ENCODE measurements at places on chromosomes 1 and 21.

GRCh38 chr1:244802556-244803239 lies 32.8 kb upstream of the COX20 start:
- no peak for DNase-seq

DNA sequence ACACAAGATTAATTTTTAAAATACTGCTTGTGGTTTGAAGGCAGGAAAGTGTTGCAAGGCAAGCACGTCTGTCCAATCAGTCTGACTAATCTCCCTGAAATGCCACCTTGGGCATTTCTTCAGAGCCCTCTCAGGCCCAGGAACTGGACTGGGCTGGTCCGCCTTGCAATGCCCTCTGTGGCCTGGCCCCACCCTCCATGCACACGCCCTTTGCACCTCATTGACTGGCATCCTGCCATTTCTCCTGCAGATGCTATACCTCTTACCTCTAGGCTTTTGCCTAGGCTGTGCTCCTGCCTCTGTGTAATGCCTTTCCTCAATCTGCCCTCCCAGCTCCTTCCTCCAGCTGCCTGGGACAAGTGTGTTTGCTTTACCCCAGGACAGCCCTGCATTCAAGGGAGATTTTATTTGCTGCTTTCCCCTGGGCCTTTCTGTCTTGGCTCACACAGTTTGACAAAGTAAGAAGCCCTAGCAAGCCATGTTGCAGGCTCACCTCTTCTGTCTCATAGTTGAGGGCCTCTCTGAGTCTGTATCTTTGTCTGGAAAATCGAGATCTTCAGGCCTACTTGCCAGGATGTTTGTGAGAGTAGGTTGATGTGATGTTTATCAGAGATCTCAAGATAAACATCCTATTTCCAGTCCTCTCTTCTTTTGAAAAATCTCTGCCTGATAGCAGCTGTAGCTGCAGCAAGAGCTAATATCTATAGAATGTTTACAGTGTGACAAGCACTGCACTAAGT lies 149.2 kb upstream of the JUN start:
- DNase-seq: peak; percentile 26

GRCh38 chr1:6535214-6535613 lies 19.1 kb downstream of the NOL9 start:
- DNase-seq: no peak

GRCh38 chr1:54111624-54112023 lies 41.2 kb downstream of the CDCP2 start:
- DNase-seq: no peak

- DNase-seq: no peak
Observed at GRCh38 chr21:33031152-33031911, 5.6 kb downstream of the OLIG2 start.

GRCh38 chr1:6475381-6476133 lies 9.6 kb upstream of the TNFRSF25 start:
- peak; percentile 65 for DNase-seq

GRCh38 chr1:244709476-244710368 lies 56.8 kb downstream of the DESI2 start:
- no peak for DNase-seq

DNA sequence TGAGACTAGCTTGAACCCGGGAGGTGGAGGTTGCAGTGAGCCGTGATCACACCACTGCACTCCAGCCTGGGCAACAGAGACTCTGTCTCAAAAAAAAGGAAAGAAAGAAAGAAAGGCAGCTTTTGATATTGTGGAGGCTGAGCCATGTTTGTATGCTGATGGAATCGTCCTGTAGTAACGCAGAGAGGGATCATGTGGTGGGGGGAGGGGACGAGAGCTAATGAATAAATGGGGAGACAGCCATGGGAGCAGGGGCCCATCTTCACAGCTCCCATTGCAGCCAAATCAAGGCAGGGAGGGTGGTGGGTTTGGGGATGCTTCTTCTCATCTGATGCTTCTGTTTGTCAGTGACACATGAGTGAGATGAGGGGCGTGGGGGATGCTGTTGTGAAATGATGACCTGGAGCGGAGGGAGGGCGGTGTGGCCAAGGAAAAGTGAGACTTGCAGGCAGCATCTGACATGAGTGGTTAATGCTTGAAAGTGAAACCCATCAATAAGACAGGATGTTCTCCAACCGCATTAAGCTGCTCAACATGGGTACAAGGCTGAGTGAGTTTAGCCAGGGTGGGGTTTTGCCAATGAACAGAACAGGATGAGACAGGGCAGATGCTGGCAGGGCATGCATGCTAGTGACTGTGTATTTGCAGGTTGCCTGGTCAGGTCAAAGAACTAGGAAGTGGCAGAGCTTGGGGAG lies 16.7 kb downstream of the SPATA21 start:
- DNase-seq: no peak

DNA sequence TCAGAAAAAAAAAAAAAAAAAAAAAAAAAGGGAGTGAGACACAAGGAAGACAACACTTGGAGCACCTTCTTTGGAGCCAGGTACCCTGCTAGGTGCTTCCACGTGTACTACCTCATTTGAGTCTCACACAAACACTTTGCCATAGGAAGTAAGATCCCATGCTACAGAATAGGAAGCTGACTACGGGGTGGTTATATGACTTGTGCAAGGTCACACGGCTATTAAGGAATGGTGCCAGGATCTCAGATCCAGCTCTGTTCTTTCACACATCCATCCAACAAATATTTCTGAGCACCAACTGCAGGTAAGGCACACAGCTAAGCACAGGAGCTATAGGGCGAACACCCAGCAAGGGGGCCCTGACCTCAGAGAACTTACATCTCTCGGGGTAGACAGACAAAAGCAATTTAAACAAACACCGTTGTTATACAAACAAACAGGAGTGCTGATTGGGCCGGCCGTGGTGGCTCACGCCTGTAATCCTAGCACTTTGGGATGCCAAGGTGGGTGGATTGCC lies 22.4 kb downstream of the PTAFR start:
- no peak for DNase-seq

- no peak for DNase-seq
Observed at GRCh38 chr1:89945852-89946476, 48.9 kb upstream of the ZNF326 start.

GRCh38 chr1:239006276-239006675 lies 380.1 kb upstream of the CHRM3 start:
- no peak for DNase-seq

- peak; percentile 21 for DNase-seq
Observed at GRCh38 chr1:51535006-51535592, 16.0 kb upstream of the EPS15 start.

DNA sequence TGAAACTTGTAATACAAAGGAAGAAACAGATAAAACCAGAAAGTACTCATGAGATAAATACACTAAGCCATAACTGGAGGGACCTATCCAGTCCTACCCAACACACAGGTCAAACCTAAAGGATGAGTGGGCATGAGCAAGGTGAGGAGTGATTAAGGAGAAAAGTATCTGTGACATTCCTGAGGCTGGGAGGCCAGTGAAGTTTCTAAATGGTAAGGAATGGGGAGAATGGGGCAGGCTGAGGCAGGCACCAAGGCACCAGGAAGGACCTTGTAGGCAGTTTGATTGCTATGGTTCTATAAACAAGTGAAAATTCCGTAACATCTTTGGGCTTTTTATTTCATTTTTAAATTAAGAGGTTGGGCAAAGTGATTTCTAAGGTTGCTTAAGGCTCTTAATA lies 10.4 kb downstream of the DDX59 start:
- no peak for DNase-seq

DNA sequence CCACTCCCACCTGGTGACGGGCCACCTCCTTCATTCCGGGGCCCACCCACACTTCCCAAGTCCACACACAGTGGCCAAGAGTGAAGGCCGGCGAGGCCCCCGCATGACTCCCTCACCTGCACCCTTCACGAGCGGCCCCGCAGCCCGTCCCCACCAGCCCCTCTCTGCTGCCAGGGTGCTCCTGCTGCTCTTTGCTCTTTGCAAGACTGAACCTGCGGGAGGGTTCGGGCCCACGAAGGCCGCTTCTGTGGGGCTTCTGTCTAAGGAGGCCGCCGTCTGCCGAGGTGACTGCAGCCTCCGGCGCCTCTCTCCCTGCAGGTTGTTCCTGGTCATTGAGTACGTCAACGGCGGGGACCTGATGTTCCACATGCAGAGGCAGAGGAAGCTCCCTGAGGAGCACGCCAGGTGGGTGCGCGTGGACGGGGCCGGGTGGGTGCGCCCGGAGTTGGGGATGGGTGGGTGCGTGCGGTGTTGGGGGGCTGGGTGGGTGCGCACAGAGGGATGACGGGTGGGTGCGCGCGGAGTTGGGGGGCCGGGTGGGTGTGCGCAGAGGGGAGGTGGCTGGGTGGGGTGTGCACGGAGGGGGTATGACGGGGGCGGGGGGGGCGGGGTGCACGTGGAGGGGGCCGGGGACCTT lies 25.3 kb downstream of the FAAP20 start:
- no peak for DNase-seq

DNA sequence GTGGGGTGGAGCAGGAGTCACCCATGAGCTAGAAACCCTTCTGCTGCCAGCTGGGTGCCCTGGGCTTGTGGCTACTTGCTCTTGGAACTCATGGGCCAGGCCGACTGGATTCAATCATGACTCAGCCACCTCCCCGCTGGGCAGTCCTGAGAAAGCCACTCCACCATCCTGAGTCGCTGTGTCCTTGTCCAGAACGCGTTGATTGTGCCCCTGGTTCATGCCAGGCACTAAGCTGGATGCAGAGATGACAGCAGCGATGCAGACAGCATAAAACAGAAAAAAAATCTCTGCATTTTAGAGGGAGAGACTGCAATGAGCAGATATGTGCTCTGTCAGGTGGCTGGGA lies 10.6 kb downstream of the PADI1 start:
- DNase-seq: no peak

DNA sequence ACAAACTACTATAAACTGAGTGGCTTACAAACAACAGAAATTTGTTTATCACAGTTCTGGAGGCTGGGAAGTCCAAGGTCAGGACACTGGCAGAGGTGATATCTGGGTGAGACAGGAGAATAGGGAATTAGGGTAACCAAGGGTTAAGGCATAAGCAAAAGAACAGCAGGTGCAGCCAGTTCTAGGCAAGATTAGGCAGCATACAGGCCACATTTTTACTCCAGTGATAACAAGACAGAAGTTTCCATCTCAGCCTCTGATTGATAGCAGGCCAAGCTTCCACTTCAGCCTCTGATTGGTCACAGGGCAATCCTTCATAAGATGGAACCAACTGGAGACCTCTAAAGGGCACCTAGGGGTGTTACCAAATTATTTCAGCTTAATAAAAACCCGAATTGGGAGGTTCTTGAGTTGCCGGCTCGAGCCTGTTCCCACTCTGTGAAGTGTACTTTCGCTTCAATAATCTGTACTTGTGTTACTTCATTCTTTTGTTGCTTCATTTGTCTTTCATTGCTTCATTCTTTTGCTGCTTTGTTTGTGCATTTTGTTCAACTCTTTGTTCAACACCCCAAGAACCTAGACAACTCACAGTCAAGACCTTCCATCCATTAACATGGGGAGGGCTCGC lies 185.6 kb downstream of the TOMM20 start:
- DNase-seq: no peak

GRCh38 chr1:92459871-92460320 lies 26.8 kb downstream of the GFI1 start:
- DNase-seq: no peak

DNA sequence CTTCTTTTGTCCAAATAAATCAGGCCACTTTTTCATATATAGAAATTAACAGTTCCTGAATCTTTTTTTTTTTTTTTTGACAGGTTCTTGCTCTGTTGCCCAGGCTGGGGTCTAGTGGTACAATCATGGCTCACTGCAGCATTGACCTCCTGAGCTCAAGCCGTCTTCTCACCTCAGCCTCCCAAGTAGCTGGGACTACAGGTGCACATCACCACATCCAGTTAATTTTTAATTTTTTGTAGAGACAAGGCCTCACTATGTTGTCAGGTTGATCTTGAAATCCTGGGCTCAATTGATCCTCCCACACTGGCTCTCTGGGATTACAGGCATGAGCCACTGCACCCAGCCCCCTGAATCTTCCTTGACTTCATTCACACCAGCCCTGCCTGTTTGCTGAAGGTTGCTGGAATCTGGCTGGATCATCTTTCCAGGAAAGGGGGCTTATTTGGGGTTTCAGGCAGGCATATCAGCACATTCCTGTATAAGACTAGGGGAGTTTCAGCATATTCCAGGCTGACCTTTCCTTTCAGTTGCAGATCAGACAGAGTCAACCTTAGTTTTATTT lies 78.2 kb upstream of the ARHGAP29 start:
- DNase-seq: no peak

- no peak for DNase-seq
Observed at GRCh38 chr1:41108696-41109275, 87.3 kb upstream of the SLFNL1 start.

GRCh38 chr1:209643285-209644020 lies 8.8 kb downstream of the LAMB3 start:
- no peak for DNase-seq

DNA sequence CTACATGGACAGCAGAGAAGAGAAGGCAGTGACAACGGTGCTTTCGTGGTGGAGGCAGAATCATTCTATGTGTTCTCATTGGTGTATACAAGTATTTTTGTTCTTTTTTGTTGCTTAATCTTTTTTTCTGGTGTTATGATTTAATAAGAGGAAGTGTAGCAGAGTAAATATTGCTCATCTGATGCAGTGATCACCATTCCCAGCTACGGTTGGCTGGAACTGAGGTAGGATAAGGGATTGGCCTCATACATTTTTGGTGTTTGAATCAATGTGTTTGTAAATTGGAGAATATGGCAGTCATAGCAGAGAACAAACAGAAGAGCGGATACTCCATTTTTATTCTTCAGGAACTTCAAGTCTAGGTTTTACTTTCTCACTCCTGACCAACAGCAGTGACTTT lies 76.6 kb downstream of the UBE2U start:
- DNase-seq: no peak

GRCh38 chr1:180130651-180131050 lies 24.0 kb upstream of the QSOX1 start:
- no peak for DNase-seq

DNA sequence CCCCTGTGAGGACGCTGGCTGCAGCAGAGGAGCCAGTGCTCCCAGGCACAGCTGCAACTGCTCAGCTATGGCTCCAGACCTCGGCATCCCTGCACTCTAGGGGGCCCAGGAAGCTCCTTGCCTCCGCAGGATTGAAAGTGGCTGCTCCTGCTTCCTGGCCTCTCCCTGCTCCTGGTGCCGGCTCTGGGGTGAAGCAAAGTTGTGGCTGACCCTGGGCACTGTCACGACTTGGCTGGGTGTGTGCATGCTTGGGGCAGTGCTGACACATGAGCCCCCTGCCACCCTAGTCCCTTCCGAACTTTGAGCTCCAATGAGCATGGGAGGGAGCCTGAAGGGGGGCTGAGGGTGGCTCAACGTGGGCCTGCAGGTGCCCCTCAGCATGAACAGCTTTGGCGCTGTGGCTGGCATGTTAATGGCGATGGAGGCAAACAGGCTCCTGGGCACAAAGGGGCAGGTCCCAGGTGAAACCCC lies 1512.2 kb downstream of the KCNT2 start:
- no peak for DNase-seq

DNA sequence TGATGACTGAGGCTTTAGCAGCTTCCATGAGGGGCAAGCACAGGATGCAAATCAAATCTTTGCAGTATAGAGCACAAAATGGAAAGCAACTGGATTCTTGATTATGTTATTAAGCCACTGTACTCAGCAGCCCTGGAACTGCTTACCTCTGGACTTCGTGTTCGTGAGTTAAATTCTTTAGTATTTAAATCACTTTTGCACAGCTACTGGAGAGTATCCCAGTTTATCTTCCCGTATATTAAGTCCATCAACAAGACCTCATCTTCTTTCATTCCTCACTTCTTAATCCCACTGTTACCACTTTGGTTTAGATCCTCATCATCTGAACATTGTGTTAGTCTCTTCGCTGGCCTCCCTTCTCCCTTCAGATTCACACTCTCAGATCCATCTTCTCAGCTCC lies 108.9 kb downstream of the GREM2 start:
- no peak for DNase-seq

GRCh38 chr1:93703643-93704042 lies 22.0 kb upstream of the BCAR3 start:
- no peak for DNase-seq

- DNase-seq: no peak
Observed at GRCh38 chr1:31434979-31435378, 22.0 kb downstream of the SERINC2 start.
